ENCODE measurements at places on chromosomes 13 and 19.

- no peak for DNase-seq
These were observed 584.6 kb downstream of the GPC6 start for GRCh38 chr13:93811071-93811737.

DNA sequence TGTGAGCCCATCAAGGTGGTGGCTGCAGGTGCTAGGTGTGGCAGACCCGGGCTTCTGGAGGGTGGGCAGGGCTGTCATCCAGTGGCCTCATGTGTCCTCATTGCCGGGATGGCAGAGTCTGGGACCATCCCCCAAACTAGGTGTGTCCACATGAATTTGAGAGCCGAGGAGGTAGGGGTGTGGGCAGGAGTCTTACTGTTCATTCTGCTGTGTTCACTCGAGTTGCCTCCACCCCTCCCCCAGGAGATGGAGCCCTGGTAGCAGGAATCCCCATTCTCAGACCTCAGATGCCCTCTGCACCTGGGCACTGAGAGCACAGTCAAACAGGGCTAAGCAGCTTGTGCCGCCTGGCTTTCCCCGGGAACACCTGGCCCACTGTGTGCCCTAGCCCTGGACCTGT lies 22.4 kb downstream of the NAXD start:
- no peak for DNase-seq

DNA sequence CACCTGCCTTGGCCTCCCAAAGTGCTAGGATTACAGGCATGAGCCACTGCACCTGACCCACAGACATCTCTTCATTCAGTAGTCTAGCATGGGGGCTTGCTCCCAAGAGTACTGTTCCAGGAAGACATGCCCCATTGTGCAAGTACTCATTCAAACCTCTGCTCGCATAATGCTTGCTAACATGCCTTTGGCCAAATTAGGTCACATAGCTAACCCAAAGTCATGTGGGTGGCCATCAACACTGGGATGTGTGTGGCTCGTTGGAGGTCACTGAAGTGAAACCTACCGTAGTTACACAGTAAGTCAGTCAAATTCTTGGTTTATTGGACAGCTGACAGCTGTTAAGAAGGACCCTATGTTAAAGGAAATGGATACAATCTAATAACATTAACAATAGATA lies 20.3 kb downstream of the RFXAP start:
- no peak for DNase-seq

DNA sequence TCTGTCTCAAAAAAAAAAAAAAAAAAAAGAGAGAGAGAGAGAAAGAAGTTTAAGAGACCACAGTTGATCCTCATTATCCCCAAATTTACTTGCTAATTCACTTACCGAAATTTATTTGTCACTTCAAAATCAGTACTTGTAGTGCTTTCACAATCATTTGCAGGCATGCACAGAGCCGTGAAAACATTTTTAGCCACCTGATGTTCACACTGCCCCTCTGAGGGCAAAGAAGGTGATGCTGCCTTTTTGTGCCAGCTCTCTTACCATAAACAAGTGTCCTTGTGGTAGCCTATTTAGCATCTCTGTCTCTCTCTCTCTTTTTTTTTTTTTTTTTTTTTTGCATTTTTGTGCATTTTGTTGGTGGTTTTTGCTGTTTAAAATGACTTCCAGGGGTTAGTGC lies 24.1 kb upstream of the CASP14 start:
- DNase-seq, result no peak

DNA sequence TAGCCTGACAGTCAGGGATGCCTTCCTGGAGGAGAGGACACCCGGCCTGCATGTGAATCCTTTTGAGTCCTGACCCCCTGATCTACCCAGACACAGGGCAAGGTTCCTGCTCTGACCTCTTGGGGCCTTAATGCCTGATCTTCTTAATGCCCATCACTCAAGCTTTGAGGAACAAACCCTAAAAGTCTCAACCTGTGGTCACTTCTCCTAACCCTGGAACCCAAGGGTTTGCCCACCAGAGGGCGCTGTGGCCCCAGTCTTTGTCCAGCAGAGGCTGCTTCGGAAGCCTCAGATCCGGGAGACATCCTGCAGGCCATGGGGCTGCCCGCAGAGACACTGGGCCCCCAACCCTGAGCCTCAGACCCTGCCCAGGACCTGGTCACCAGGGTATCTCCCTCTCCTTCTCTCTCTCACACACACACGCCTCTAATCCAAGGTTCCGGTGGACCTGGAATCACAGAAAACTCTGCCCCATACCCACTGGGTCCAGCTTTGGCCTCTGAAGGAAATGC lies 9.8 kb upstream of the DPF1 start:
- DNase-seq, result no peak

DNA sequence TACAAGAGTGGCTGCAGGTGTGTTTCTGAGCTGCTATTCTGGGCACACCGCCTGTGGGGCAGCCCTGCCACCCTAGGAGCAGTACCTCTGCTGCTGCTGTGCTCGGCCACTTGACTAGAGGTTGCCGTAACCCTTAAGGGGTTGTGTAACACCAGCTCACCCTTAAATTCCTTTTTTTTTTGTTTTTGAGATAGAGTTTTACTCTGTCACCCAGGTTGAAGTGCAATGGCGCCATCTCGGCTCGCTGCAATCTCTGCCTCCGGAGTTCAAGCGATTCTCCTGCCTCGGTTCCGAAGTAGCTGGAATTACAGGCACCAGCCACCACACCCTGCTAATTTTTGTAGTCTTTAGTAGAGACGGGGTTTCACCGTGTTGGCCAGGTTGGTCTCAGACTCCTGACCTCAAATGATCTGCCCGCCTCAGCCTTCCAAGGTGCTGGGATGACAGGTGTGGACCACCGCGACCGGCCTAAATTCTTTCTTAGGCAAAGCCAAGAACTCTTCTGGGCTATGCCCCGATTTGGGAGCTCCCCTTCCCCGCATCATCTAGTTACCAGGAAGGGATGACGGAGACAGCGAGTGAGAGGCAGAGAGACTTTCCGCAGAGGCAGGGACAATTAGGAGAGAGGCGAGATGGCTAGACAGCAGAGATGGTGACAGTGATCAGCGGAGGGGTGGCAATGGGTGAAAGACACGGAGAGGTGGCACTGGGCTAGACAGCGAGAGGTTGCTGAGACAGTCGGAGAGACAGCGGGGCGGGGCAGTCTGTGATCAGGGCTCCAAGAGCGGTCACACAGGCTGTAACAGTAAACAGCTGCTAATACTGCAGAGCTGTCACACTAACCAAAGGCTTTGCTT lies 4.4 kb upstream of the LILRA5 start:
- no peak for DNase-seq

All from cerebellar nuclear complex (tissue), 1 donor.